Right ventricle myocardium inferior (tissue), 1 donor: ENCODE measurements at places on chromosomes 3 and 15.

- DNase-seq, result no peak
Measured at GRCh38 chr3:129399895-129400357, 28.5 kb downstream of the EFCAB12 start.

DNA sequence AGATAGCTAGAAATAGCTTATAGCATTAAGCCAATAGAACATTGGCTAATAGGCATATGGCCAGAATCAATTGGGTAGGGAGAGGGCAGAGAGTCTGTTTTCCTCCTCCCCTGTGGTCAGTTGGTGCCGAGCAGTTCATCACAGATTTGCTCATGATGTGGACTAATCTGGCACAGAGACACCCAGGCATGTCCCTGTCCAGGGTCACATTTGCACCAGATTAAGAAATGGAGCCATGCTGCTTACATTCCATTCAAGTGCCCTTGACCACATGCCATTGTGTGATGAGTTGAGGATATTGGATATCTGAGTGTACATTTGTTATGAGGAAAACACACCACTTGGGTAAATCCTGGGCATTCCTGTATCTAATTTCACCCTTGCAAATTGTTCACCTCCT is 53.4 kb downstream of the USP13 start:
- DNase-seq, result no peak

- no peak for DNase-seq
Measured at GRCh38 chr3:88991496-88991895, 115.9 kb upstream of the EPHA3 start.

DNA sequence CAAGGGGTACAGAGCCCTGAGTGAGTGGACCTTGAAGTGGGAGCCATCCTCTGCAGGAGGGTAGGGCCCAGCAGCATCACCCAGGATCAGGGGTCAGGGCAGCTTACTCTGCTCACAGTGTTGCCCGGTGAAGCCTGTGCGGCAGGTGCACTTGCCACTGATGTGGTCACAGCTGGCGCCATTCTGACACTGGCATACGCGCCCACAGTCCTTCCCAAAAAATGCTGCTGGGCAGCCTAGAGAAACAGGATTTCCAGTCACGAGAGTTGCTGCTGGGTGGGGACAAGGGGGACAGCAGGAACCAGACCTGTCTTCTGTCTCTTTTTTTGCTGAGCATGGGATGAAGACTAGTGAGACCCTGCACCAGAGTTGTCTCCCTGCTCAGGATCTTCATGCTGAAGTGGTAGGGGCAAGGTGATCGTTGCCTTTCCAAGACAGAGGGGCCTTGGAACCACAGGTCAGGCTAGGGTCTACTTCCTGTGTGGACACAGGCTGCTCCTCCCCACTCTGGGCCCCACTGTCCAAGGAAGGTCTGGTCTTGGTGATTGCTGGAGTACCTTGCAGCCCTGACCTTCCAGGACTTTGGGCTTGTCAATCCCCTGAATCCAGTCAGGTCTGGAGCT is 46.9 kb downstream of the RAB11A start:
- no peak for DNase-seq

GRCh38 chr3:96182756-96183155 is 631.6 kb upstream of the EPHA6 start:
- no peak for DNase-seq
